ENCODE measurements at places on chromosomes 16 and 17. TPM values are rescaled to one million over a fixed set of nuclear protein-coding genes. Genes with fewer than 3 reads are reported as not detected.

KRT33A gene
- total RNA-seq: not detected

DNA sequence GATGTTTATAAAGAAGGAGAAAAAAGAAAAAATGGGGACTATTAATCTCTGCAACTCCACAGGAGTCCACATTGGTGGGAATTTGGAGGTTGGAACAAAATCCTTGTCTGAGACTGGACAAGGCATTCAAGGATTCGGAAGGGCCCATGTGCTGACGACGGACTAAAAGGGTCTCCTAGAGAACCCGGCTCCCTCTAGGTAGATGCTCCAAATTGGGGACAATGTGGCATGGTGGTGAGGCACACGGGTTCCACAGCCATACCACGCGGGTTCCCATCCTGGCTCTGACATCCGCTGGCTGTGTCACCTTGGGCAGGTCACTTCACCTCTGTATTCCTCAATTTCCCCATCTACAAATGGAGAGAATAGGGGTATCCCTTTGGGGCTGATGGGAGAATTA, 227.4 kb downstream of the C16orf78 start:
- no peak overlapping the region for H3K27ac ChIP-seq
- no peak overlapping the region for H3K4me3 ChIP-seq
- DNase-seq: peak; percentile 47
- H3K27me3 ChIP-seq: no peaks in the 10 kb centered on the region

DNA sequence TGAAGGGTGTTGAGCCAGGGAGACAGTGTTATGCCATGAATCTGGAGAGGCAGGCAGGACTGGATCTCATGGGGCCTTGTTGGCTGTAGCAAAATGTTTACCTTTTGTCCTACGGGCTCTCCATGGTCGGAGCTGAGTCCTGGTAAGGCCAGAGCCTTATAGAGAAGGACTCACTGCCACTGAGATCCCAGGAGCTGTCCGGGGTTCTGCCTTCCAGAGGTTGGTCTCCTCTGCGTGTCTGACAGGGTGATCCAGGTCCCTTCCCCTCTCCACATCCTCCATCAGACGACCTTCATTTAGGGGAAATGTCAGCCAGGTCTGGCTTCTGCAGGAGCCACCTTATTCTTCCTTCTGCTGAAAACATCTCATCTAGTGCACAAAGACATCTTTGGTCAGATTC, 285.2 kb upstream of the N4BP1 start:
- DNase-seq: no peak
- no peaks in the 10 kb centered on the region for H3K36me3 ChIP-seq
- no peak overlapping the region for H3K27ac ChIP-seq
- no peak overlapping the region for H3K4me3 ChIP-seq
- H3K4me1 ChIP-seq: no peaks in the 10 kb centered on the region
- no peaks in the 10 kb centered on the region for H3K27me3 ChIP-seq

VPS35 gene
- total RNA-seq: 96.7 TPM

CCDC200 gene
- total RNA-seq: not detected

DNA sequence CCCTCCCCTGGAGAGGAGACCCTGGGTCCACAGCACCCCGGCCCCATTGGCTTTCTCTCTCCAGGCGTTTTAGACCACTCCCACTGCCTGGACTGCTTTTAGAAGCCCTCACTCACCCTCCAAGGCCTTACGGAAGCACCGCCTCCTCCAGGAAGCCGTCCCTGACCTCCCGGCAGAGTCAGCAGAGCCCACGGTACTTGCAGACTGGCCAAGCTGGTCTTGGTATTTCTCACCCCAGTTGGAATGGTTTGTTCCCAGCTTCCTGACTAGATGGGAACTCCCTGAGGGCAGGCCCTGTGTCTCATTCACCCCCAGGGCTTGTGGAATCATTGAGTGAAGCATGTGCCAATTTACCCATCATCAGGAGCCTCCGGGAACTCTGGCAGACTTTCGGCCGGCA, 9.2 kb downstream of the SCGB1C2 start:
- H3K4me1 ChIP-seq: peaks cover 2% of the 10 kb centered on the region
- no peaks in the 10 kb centered on the region for H3K27me3 ChIP-seq
- no peak for DNase-seq

DNA sequence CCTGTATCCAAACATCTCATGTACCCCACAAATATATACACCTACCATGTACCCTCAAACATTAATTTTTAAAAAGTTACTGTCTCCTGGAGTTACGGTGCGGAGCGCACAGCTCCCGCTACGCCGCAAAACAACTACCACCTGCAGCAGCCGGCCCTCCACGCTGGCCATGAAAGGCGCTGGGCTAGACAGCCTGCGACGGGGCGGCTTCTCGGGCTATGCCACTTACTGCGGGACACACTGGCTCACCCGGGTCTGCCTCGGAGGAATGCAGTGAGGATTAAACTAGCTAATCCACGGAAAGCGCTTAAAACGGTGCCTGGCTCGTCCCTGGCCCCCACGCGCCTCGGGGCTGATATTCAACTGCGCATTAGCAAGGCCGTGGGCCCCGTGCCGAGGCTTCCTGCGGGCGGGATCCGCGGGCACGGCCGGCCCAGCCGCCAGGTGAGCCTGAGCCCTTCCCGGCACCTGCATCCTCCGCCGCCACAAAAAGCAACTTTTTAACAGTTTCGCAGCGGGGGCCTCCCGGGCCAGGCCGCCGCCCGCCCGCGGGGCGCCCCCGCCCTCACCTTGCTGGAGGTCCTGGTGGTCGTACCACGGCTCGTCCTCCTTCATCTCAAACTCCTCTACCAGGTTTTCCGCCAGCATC, 633 bp downstream of the CDR2 start:
- H3K27me3 ChIP-seq: no peaks in the 10 kb centered on the region
- H3K36me3 ChIP-seq: no peaks in the 10 kb centered on the region
- H3K4me1 ChIP-seq: peaks cover 16% of the 10 kb centered on the region
- H3K4me3 ChIP-seq: peak overlapping the region; percentile 75

- H3K4me3 ChIP-seq: no peak overlapping the region
- H3K27me3 ChIP-seq: no peaks in the 10 kb centered on the region
- H3K4me1 ChIP-seq: peaks cover 47% of the 10 kb centered on the region
- DNase-seq: peak; percentile 72
- no peaks in the 10 kb centered on the region for H3K36me3 ChIP-seq
Observed at GRCh38 chr16:81478876-81479511, 34.4 kb downstream of the CMIP start.

- no peaks in the 10 kb centered on the region for H3K27me3 ChIP-seq
- no peak for DNase-seq
Observed at GRCh38 chr17:40307740-40308239, 1.2 kb upstream of the RARA start.

DNA sequence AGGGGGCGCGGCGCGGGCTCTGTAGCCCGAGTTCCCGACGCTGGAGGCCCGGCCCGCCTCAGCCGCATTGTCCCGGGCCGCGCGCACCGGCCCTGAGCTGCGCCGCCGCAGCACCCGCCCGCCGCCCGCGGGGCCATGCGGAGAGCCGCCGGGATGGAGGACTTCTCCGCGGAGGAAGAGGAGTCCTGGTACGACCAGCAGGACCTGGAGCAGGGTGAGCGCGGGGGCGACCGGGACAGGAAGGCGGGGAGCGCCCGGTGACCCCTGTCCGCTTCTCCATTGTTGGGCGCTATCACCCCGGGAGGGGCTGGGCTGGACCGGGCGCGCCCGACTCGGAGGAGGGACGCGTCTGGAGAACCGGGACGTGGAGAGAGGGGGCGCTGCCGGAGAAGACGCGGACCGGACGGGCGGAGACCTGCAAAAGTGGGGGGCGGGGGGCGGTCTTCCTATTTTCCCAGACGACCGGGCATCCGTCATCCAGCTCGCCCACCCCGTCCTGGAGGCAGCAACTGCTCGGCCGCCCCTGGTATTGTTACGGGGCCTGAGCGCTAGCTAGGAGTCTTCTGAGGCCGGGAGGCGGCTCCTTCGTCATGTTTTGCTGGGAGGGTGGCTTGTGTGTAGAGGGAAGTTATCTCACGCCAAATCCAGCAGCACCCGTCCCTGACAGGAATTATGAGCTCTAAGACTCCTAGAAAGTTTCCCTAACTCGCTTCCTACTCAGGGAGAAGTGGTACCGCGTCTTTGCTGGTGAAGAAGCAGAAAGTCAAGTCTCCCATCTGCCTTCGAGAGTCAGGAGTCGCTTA, 678 bp downstream of the CDR2L start:
- peak overlapping the region; percentile 80 for H3K4me3 ChIP-seq
- H3K27me3 ChIP-seq: no peaks in the 10 kb centered on the region
- H3K36me3 ChIP-seq: no peaks in the 10 kb centered on the region
- DNase-seq: peak; percentile 95
- peaks cover 20% of the 10 kb centered on the region for H3K4me1 ChIP-seq

DNA sequence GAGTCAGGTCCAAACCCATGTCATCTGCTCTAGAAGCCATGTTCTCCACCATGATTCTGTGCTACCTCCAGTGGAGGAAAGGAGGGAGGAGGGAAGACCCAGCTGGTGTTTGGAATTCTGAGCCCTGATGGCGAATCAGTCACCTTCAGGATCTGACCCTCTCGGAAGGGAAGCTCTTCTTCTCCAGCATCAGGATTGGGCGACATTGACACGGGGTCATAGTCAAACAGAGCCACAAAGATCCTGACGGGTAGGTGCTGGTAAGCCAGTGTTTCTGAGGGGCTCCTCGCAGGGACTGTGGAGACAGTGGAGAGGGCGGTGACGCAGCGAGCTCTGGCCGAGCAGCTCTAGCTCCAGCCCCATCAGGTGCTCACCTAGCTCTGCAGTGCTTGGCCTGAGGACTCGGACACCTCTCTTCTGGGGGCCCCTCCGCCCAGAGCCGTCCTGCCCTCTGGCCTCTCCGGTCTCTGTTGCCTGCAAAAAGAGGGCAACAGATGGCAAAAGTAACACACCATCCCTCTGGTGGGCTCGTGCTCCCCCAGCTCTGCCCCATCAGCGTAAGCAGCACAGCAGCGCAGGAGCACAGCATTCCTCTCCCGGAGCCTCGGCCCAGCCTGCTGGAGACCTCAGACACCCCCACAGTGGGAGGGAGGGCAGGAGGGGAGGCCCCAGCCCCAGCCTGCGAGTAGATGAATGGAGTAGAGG, 21.0 kb downstream of the TSPOAP1 start:
- no peak for DNase-seq
- no peaks in the 10 kb centered on the region for H3K27me3 ChIP-seq
- peaks cover 2% of the 10 kb centered on the region for H3K36me3 ChIP-seq
- no peaks in the 10 kb centered on the region for H3K4me1 ChIP-seq

KRTAP2-1 gene
- not detected for total RNA-seq

OR1A1 gene
- total RNA-seq: not detected

- H3K27me3 ChIP-seq: no peaks in the 10 kb centered on the region
- no peaks in the 10 kb centered on the region for H3K36me3 ChIP-seq
- H3K4me3 ChIP-seq: no peak overlapping the region
- no peak for DNase-seq
Observed at GRCh38 chr16:1002399-1003166, 21.0 kb downstream of the SOX8 start.

GRCh38 chr17:13864521-13864920, 204.8 kb upstream of the COX10 start:
- no peaks in the 10 kb centered on the region for H3K36me3 ChIP-seq
- no peaks in the 10 kb centered on the region for H3K4me1 ChIP-seq
- H3K27me3 ChIP-seq: no peaks in the 10 kb centered on the region
- DNase-seq: no peak
- no peak overlapping the region for H3K27ac ChIP-seq

SCNN1B gene
- total RNA-seq: 7.8 TPM

DNA sequence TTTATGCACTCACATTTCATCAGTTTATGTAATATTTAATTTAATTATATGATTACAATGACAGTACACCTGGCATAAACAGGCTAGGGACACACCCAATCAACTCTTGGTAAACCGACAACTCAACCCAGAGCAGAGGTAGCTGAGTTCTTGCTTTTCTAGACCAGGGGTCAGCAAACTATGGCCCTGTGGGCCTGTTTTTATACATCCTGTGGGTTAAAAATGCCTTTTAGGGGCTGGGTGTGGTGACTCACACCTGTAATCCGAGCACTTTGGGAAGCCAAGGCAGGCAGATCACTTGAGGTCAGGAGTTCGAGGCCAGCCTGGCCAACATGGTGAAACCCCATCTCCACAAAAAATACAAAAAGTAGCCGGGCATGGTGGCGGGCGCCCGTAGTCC, 99.2 kb upstream of the TMEM97 start:
- no peak for DNase-seq
- H3K27ac ChIP-seq: no peak overlapping the region
- no peaks in the 10 kb centered on the region for H3K4me1 ChIP-seq
- H3K27me3 ChIP-seq: no peaks in the 10 kb centered on the region
- H3K4me3 ChIP-seq: no peak overlapping the region

LRRC45 gene
- 9.9 TPM for total RNA-seq

SLC16A13 gene
- 6.5 TPM for total RNA-seq

- H3K36me3 ChIP-seq: no peaks in the 10 kb centered on the region
- peaks cover 5% of the 10 kb centered on the region for H3K4me1 ChIP-seq
- no peak for DNase-seq
- no peaks in the 10 kb centered on the region for H3K27me3 ChIP-seq
Observed at GRCh38 chr17:18356624-18357023, 6.7 kb downstream of the SHMT1 start.

- peaks cover 6% of the 10 kb centered on the region for H3K4me1 ChIP-seq
- peak overlapping the region; percentile 39 for H3K4me3 ChIP-seq
- DNase-seq: peak; percentile 21
Observed at GRCh38 chr16:85027958-85028684, 526 bp downstream of the KIAA0513 start.

- peak overlapping the region; percentile 65 for H3K4me3 ChIP-seq
- H3K36me3 ChIP-seq: no peaks in the 10 kb centered on the region
- no peaks in the 10 kb centered on the region for H3K27me3 ChIP-seq
- H3K4me1 ChIP-seq: peaks cover 4% of the 10 kb centered on the region
- no peak for DNase-seq
- peak overlapping the region; percentile 85 for H3K27ac ChIP-seq
Observed at GRCh38 chr17:81831957-81832607, 1.0 kb downstream of the MCRIP1 start.

KCNJ2 gene
- 4.4 TPM for total RNA-seq

GRCh38 chr17:2875608-2876007, 79.4 kb downstream of the RAP1GAP2 start:
- H3K27ac ChIP-seq: no peak overlapping the region
- H3K27me3 ChIP-seq: no peaks in the 10 kb centered on the region
- no peak for DNase-seq
- H3K4me1 ChIP-seq: peaks cover 9% of the 10 kb centered on the region
- no peaks in the 10 kb centered on the region for H3K36me3 ChIP-seq

SLC38A8 gene
- total RNA-seq: not detected

DNA sequence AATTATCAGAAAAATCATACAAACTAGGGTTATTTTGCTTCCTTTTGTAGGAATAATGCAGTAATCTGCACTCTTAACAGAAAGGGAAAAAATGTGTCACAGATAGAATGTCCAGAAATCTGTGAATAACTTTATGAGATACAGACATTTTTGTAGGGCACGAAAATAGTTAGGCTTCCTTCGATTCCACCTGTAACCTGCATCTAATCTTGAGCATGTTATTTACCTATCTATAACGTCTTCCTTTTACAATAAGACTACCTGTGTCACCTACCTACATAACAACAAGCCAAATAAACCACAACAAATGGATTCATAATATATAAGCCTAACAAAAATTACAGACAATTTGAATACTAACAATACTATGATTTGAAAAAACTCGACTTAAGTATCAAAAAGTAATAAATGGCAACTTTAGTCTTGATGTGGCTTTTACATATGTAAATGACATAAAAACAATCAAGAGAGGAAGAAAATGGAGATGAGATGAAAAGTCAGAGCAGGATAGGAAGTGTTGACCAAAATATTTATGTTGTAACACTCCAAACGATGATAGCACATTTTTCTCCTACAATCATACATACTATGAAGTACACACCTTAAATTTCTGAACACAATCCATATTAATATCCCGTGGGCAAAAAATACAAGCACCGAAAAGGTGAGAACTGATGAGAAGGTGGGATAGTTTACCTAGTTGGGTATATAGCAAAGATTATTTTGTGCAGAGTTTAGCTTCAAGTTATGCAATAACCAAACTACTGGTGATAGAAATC, 2.5 kb downstream of the STAT5B start:
- no peaks in the 10 kb centered on the region for H3K27me3 ChIP-seq
- H3K36me3 ChIP-seq: no peaks in the 10 kb centered on the region
- H3K27ac ChIP-seq: no peak overlapping the region
- DNase-seq: no peak
- H3K4me3 ChIP-seq: no peak overlapping the region

SDK2 gene
- total RNA-seq: 2.4 TPM
